Stimulated activated CD4-positive, alpha-beta T cell treated with anti-CD3 and anti-CD28 coated beads, Interleukin-1b, Interleukin-23, amount 100 ng/mL, for 1 hour (primary cell): ENCODE measurements at places on chromosomes 3 and 15.

- no peak for DNase-seq
These were observed 211.4 kb upstream of the LRIG1 start for GRCh38 chr3:66712210-66712609.

DNA sequence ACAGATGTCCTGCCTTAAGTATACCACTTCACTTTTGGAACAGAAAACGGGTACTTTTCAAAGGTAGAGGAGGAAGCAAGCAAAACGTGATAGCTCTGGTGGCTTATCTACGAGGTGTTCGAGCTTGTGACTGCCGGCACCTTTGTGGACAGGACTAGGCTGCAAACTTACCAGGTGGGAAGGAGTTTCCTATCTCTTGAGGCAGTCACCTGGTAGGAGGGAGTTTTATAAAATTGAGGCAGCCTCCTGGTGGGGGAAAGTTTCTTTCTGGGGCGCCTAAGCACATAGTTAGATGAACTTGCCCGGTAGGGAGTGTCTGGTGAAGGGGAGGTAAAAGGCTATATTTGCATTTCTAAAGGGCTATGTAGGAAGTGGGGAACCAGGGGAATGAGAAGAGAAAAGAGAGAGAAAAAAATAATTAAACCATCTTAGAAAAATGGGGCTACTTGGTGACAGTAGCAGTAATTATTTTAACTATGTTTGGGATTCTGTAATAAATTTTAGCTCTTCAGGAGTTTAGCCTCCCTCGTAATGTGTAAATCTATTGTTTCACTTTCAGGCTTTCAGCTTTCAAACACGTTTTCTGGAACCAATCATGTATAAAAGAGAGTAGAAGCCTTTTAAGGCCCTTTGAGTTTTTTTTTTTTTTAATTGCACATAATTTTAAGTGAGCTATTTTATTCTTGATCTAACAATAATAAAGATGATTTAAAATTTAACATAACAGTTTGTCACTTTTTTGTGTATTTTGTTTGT lies 131.0 kb downstream of the IL5RA start:
- no peak for DNase-seq

- DNase-seq, result no peak
These were observed 39.3 kb downstream of the NKIRAS1 start for GRCh38 chr3:23877329-23877980.

- no peak for DNase-seq
These were observed 926 bp upstream of the SKOR1 start for GRCh38 chr15:67824197-67824968.

- DNase-seq, result peak; percentile 5
These were observed 60.2 kb downstream of the AGBL1 start for GRCh38 chr15:86139828-86140227.

GRCh38 chr15:70762469-70763119 lies 764 bp downstream of the UACA start:
- DNase-seq, result no peak

- no peak for DNase-seq
These were observed 11.2 kb upstream of the SCAPER start for GRCh38 chr15:76916369-76916768.
